ENCODE measurements at places on chromosomes 12 and 14. TPM values are rescaled to one million over a fixed set of nuclear protein-coding genes. Genes with fewer than 3 reads are reported as not detected.

The CD163L1 gene
- 0.66 TPM for polyA plus RNA-seq

The EGLN3 gene
- polyA plus RNA-seq: 85.6 TPM

The FIGNL2 gene
- 0.18 TPM for polyA plus RNA-seq

The SCN8A gene
- 0.07 TPM for polyA plus RNA-seq

The NGB gene
- not detected for polyA plus RNA-seq
